AG08395 (cell line): ENCODE measurements at places on chromosomes 12 and 14.

DNA sequence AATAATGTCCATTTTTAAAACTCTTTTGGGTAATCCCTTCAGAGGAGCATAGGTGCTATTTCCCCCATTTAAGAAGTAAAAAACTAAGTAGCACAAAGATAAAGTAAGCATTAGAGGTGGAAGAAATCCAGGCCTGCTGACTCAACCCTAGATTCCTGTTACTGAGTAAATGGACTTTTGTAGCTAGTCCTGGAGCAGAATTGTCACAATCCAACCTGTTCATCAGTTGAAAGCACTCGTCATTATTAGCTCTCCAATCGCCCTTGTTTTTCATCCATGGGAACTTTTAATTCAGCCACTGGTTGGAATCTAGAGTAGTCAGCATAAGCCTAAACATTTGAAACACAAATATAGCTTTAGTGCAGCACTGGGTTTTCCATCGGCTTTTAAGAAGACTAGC is 139.5 kb upstream of the AMIGO2 start:
- DNase-seq = no peak

GRCh38 chr12:52041695-52042123 is 9.5 kb upstream of the NR4A1 start:
- DNase-seq = peak; percentile 69

DNA sequence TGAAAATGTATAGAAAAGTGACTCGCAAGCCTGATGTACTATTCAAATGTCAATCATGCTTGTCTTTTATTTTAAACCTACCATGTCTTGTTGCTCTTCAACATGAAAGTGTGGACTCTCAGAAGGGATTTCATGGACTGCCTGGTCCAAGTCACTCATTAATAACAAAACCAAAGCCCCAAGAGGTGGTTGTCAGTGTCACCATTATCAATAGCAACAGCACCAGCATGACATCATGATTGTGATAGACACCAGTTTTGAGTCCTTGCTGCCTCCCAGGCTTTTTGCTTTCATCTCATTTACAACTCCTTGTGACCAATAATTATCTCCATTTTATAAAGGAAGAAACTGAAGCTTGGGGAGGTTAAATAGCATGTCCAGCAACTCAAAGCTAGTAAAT is 112.0 kb upstream of the TMPO start:
- no peak for DNase-seq

GRCh38 chr14:52025310-52025709 is 36.0 kb downstream of the RTRAF start:
- DNase-seq = peak; percentile 71

GRCh38 chr12:1633459-1633858 is 4.4 kb downstream of the WNT5B start:
- DNase-seq = no peak

DNA sequence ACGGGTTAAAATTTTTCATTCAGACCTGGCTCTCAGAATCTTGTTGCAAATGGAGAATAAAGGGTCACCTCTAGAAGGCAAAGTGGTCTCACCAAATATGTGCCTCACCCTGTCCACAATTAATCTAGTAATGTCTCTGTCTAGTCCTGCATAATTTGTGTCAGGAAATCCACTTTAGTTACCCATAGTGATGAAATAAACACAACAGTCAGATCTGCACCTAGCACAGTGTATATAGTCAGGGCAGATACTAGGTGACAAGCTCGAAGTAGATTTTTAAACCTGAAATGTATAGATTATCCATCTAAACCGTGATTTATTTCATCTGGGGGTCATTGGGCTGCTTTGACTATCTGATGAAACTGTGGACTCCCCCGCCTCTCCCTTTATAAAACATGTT is 15.9 kb upstream of the FLVCR2 start:
- DNase-seq = no peak

GRCh38 chr12:62725781-62726180 is 209.2 kb downstream of the PPM1H start:
- no peak for DNase-seq

DNA sequence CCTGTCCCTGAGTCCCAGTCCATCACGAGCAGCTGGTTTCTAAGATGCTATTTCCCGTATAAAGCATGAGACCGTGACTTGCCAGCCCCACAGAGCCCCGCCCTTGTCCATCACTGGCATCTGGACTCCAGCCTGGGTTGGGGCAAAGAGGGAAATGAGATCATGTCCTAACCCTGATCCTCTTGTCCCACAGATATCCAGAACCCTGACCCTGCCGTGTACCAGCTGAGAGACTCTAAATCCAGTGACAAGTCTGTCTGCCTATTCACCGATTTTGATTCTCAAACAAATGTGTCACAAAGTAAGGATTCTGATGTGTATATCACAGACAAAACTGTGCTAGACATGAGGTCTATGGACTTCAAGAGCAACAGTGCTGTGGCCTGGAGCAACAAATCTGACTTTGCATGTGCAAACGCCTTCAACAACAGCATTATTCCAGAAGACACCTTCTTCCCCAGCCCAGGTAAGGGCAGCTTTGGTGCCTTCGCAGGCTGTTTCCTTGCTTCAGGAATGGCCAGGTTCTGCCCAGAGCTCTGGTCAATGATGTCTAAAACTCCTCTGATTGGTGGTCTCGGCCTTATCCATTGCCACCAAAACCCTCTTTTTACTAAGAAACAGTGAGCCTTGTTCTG is 41.6 kb downstream of the DAD1 start:
- DNase-seq = peak; percentile 26

- DNase-seq = peak; percentile 8
These were observed 496.5 kb downstream of the VRK1 start for GRCh38 chr14:97293659-97294058.

GRCh38 chr12:4286771-4287317 is 13.3 kb downstream of the CCND2 start:
- no peak for DNase-seq

GRCh38 chr12:3185260-3185870 is 108.2 kb downstream of the TSPAN9 start:
- no peak for DNase-seq

DNA sequence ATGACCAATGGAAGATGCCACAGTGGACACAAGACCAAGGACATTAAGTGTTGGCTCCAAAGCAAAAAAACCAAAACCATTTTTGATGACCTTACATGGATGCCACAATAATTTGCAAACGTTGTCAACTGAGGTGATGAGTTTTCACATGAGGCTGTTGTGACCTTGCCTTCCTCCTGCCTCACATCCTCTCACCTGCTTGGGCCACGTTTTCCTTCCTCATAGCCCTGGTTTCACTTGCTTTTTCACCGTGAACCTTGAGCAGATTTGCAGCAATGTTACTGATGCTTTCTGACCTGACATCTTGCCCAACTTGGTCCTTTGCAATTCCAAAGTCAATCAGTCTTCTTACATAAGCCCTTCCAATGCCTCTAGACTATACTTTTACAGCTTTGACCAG is 3.7 kb downstream of the KRT6B start:
- DNase-seq = no peak

- peak; percentile 7 for DNase-seq
These were observed 22.3 kb downstream of the SNW1 start for GRCh38 chr14:77738559-77739250.

DNA sequence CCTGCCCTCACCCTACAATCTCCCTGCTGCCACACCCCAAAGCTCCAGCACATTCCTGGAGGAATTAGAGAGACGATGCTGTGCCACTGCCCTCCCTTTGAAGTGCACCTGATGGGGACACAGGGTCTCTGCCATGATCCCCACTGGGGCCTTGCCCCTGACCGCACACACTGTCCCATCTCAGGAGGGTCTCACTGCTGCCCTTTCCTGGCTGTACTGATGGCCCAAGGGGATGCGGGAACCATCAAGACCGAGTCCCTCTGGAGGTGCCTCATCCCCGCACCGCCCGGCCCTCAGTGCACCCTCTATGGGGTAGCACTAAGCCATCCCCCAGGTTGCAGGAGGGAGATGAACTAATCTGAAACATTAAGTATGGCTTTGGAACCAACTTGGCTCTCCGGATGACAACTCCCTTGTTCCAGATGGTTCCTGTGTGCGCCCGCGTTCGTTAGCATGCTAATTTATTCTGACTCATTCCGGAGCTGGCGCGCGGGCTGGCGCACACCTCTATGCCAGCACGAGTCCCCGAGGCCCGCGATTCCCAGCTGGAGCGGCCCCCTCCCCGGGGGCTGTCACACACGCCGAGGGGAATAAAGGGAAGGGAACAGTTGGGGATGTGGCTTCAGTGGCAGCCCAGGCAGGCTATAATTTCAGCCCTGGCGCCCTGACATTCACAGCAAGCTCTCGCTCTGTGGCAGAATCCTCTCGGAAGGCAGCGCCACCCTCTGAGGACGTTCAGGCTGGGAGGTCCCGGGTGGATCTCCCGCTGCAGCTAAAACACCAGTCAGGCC is 34.2 kb upstream of the C14orf180 start:
- DNase-seq = no peak

GRCh38 chr12:121911824-121912585 is 6.4 kb upstream of the CFAP251 start:
- DNase-seq = no peak

GRCh38 chr14:57974896-57975295 is 109.0 kb upstream of the SLC35F4 start:
- DNase-seq = no peak

DNA sequence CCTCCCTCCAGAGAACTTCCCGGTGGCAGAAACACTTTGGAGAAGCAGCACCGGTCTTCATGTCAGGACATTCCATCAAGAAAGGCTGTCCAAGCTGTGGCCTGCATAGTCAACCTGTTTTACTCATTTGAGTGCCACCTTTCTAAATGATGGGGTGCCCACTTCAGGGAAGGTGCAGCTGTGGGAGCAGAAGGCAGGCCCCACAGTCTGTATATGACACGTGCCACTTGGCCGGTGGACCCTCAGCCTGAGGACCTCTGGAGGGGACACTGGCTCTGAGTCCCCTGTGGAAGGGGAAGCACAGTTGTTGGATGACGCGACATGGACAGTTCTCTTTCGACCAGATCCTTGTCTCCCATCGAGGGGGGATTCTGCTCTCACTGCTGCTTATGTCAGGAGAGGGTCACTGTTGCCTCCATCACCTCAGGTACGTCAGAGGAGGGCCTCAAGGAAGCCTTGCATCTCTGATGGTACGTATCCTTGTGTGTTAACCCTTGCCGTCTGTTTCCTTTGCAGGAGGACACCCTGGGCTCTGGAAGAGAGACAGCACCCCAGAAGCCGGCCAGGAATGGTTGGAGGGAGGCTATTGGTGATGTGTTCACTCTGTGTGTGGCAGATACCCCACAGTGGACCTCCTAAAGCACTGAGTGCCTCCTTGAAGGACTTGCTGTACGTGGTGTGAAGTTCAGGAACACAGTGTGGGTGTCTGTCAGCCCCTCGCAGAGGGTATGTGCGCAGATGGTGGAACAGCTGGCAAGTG is 132.1 kb upstream of the RTL1 start:
- no peak for DNase-seq

DNA sequence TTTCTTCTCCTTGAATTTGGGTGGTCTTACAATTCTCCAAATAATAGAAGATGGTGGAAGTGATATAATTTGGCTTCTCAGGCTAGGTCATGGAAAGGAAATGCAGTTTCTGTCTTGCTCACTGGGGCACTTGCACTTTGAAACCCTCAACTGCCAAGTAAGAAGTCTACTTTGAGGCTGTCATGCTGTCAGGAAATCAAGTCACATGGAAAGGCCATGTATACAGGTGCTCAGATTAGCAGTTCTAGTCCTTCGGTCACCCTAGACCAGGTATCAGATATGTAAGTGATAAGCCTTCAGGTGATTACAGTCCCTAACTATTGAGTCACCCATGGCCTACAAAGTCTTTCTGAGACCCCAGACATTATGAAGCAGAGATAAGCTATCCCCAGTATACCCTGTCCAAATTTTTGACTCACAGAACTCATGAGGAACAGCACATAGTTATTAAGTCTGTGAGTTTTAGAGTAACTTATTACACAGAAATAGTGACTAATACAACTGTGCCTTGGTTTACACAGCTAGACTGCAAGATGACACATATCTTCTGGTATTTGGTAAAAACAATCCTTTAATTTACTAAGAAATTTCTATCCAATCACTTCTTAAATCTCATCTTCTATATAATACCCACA is 26.3 kb upstream of the BBS10 start:
- no peak for DNase-seq

DNA sequence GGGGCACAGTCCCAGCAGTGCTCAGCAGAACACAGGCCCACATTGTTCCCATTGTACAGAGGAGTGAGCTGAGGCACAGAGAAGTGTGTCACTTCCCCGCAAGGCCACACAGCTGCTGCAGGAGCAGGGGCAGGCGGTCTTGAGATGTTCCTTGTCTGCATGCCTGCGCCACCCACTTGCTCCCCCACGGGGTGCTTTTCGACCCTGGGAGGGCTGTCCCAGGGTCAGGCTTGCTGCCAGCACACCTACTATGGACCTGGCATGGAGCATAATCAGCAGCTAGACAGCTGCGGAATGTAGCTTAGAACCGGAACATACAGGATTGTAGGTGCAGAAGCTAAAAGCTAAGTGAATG is 7.8 kb upstream of the EP400 start:
- DNase-seq = no peak

DNA sequence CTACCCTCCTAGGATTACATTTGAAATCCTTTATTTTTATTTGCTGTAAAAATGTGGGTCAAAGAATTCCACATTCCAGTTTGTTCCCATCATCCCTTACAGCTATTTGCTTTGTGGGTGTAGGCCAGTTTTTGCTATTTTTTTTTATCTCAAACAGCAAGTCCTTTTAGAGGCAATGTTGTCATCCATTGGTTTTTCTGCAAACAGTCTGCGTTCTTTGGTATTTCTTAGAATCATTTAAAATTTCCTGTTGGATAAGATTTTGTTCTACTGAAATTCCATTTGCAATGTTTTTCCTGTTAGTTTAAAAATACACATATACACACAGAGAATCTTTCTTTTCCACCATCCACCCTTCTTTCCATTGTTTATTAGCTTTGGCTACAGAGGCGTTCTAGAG is 53.3 kb upstream of the STK38L start:
- DNase-seq = peak; percentile 53

DNA sequence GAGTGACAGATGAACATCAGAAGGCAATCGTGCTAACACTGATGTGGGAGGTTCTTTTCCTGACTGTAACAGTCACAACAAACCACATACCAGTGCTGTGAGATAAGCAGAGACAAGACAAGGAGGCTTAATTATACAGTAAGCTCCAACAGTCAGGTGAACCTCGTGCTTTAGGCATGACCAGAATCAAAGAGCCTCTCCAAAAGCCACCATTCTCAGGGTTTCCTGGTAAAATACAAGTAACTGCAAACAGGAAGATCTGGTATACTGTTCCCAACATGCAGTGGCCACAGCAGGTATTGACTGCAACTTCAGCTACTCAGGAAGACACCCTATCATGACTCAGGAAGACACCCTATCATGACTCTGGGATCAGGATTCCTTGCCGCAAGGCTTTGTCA is 47.3 kb upstream of the GTF2A1 start:
- no peak for DNase-seq

- no peak for DNase-seq
These were observed 5.2 kb upstream of the SLC8B1 start for GRCh38 chr12:113340061-113340460.

- DNase-seq = no peak
These were observed at the start of gene NKX2-8 for GRCh38 chr14:36582011-36582873. Gene NKX2-8, minus strand, starts transcription at chr14:36582614. Its CDS starts 225 bp downstream, at chr14:36582389.

- DNase-seq = peak; percentile 48
These were observed 18.3 kb upstream of the PLEKHH1 start for GRCh38 chr14:67514650-67515385.

- no peak for DNase-seq
These were observed 25.9 kb upstream of the EDDM3A start for GRCh38 chr14:20719777-20720176.

- no peak for DNase-seq
These were observed 120.4 kb upstream of the ATF7IP start for GRCh38 chr12:14244876-14245669.
